CD8-positive, alpha-beta memory T cell (primary cell): ENCODE measurements at places on chromosomes 7 and 10.

DNA sequence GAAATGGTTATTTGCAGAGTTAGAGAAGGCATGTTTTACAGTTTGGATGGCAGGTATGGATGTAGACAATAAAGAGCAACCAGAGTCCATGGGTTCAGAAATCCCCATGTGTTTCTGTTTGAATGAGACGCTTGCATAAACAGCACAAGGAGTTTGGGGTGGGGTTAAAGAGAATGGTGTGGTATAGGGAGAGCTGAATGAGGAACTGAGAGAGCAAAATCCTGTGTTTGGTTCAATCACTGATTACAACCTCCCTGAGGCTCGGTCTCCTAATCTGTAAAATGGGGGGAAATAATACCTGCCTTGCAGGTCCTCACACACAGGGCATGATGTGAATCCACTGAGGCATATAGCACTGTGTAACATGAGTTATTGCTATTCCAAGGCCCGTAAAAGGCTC lies 23.7 kb downstream of the CAV1 start:
- no peak for DNase-seq

- no peak for DNase-seq
These were observed 43.0 kb downstream of the PLCE1 start for GRCh38 chr10:94036766-94037033.

- no peak for DNase-seq
These were observed 5.4 kb downstream of the CRYGN start for GRCh38 chr7:151434549-151434948.

DNA sequence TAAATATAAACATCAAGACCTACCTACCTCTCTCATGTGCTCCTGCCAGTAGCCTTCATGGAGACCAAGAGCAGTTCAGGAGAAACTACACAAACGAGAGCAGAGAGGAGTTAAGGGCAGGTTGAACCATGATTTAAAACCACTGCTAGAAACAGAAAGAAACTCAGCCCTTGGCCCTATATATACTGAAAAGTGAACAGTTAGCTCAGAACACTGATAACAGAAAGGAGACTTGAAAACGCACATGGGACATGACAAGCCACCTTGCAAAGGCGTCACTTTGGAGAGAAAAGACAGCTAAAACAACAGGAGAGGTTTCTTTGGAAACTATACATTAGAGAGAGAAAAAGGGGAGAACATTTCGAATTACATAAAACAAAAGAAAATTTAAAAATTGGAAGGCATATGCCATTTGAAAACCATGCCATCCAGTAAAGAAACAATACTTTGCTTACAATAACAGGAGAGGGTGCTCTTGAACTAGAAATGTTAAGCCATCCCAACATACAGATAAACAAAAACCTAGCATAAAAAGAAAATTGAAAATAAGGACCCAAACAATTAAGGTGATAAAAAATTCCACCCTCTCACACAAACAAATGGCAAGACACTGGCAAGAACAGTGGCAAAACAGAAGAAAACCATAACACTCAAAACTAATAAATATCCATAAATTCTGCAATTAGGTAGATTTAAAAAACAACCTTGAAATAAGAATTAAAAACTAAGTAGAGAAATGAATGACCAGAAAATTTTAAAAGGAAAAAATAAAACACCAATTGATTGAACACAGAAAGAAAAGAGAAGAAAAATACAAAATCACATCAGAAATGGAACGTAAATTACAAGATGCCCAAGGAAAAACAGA lies 232.7 kb downstream of the IMMP2L start:
- no peak for DNase-seq

GRCh38 chr10:80407812-80408241 lies 524 bp upstream of the PRXL2A start:
- DNase-seq, result no peak

DNA sequence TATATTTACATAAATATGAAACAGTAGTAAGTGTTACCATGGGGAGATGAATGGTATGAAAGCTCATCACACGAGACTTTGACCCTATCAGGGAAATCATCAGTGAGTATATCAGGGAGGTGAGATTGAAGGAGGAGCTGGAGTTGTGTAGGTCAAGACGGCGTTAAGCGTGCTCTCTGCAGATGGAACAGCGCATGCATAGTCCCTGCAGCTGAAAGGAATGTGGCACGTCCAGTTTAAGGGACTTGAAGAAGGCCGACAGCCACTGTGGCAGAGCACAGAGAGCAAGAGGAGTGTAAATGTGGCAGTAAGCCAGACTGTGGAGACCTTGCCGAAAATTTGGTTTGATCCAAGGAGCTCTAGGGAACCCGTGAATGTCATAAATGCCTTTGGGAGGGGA lies 38.9 kb downstream of the POU6F2 start:
- no peak for DNase-seq

GRCh38 chr10:46229144-46229563 lies 57.6 kb upstream of the ANTXRL start:
- no peak for DNase-seq

DNA sequence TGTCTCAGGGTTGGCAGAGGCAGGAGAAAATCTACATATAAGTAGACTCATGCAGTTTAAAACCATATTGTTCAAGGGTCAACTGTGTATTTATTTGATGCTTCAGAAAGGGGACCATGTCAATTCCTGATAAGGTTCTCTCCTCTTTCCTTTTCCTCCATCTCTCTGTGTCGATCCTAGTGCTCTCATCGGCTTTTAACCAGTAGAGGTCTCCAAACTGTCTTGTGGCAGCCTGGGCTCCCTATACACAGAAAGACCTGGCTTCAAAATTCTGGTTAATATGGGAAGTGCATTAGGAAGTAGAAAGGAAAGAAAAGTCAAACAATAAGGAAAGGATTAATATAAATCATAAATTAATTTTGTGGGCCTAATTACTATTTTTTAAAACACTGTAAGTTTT lies 304.4 kb upstream of the C7orf33 start:
- DNase-seq, result no peak

DNA sequence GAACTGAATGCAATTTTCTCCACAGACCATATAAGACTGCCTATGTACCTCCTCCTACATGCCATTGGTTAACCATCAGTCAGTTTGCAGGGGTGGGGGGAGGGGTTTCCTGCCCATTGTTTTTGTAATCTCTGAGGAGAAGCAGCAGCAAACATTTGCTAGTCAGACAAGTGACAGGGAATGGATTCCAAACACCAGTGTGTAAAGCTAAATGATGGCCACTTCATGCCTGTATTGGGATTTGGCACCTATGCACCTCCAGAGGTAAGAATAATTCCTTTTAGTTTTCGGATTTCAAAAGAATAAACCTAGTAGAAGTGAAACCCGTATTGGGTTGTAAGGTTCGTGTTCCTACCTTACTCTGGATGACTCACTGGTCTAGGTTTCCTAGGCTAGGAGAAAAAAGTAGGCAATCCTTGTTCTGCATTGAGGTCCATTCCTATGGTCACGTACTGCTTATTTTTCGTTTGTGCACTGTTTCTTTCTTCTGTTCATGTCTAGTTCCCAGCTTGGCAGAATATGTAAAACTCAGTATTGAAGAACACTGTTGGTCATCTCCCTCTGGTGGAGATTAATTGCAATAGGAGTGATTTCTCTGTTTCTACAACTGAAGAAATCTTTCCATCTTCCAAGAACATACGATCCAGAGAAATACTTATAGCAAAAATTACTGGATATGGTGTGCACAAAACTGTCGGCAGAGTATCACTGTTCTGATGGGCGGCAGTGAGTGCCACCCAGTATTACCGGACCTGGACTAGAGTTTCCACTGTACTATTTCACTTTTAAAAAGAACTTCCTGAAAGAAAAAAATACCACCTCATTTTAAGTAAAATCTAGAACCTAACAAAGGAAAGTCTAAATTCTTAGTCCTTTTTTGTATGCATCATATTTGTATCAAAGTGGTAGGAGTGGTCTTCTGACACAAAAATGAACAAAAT lies at the start of gene AKR1C3:
AKR1C3 (plus strand) TSS at position 150 of the 941 bp plus-strand sequence; CDS start at position 181, 31 bp downstream.
- DNase-seq, result no peak

- no peak for DNase-seq
These were observed 9.0 kb upstream of the GNA12 start for GRCh38 chr7:2853147-2853546.

GRCh38 chr7:144481833-144482232 lies 78.3 kb upstream of the NOBOX start:
- DNase-seq, result no peak

- DNase-seq, result no peak
These were observed 108.0 kb downstream of the SDK1 start for GRCh38 chr7:3408814-3409595.

DNA sequence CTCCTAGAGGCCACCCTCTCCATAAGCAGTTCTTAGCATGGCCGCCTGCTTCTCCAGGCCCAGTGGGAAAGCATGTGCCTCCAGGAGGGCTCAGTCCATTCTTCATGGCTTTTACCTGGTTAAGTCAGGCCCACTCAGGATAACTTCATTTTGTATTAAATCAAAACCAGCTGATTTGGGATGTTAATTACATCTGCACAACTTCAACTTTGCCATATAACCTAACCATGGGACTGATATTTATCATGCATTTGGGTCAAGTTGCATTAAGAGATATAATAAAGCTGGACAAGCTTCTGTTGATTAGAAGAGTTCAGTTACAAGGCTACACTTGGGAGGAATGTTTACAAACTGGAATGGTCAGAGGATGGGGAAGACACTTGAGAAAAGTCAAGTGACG lies 65.5 kb downstream of the EGFR start:
- DNase-seq, result no peak

- no peak for DNase-seq
These were observed 10.7 kb downstream of the KMT2E start for GRCh38 chr7:105024734-105025133.

GRCh38 chr7:151736403-151736909 lies 140.5 kb downstream of the PRKAG2 start:
- DNase-seq, result no peak

- no peak for DNase-seq
These were observed 243.1 kb downstream of the ARL4A start for GRCh38 chr7:12930534-12930933.

DNA sequence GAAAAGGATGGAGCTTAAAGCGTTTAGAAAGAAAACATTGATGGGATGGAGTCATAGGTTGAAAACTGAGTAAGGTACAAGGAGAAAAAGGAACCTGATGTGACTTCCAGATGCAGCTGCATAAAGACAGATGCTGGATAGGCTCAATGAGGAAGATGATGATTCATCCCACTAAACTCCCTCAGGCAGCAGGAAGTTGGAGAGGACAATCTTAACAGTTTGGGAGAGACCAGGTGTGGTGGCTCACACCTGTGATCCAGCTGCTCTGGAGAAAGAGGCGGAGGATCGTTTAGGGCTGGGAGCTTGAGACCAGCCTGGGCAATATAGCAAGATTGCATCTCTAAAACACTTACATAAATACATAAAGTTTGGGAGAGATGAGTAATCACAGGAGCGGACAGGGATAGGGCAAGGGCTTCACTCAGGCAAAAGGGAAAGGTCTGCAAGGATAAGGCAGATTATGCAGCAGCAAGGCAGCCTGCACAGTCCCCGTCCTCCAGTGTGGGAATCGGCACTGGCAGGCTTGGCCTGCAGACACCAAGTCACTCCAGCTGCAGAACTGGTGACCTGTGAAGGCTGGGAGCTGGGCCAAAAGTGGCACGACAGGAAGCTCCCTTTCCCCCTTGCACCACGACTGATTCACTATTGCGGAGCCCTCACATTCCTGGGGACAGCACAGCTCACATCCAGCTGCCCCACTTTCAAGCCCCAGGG lies 438.5 kb downstream of the GRID1 start:
- no peak for DNase-seq

GRCh38 chr10:118271671-118272070 lies 70.5 kb downstream of the FAM204A start:
- DNase-seq, result no peak

DNA sequence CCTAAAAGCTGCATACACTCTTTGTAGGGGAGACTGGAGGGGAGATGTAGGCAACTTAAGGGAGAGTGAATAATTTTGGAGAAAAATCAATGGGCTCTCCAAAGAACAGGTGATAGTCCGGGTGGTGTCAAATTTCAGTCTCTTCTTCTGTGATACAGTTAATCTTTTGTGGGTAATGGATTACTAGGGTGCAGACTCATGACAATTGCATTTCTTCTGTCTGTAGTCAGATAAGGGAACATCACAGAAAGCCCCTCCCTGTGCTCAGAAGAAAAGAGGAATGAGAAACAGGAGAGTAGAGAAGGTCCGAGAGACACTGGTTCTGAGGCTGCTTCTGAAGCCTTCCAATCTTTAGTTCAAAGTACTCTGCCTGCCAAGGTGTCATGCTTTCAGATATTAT lies 1140.7 kb upstream of the LRRN3 start:
- no peak for DNase-seq

GRCh38 chr7:76155938-76156337 lies 45.8 kb upstream of the SRRM3 start:
- no peak for DNase-seq

DNA sequence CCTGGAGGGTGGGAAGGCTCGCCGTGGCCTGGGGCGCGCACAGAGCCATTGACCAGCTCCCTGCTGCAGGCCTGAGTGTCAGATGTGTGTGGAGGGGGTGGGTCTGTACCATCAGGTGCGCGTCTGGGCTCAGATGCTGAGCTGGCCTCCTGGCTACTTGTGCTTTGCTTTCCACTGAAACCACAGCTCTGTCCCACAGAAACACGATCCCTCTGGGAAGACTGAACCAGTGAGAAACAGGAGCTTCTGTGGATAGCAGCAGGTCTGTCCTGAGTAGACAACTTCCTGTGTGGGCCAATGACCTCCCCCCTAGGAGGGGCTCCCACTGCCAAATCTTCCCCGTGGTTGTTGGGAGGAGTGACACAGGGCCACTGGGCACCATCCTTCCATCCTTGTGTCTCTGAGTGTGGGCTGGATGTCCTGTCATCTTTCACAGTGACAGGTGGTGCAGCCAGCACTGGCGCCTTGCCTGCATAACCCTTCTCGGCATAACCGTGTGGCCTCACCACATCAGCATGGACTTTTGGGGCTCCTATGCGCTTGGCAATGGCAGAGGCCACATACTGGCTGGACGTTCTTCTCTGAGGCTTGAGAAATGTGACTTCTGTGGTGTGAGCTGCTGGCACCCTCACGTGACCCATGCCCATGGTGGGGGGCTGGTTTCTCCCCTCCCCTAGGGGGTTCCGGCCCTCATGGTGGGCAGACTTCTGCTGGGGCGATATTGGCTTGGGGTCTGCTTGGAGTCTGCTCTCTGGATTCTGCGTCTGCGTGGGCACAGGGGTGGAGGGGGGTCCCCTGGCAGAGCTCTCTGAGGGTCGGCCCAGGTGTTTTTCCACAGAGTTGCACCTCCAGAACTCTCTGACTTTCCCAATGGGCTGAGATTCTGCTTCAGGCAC lies 245.5 kb upstream of the GRB10 start:
- DNase-seq, result no peak

- DNase-seq, result no peak
These were observed 191.8 kb upstream of the CXCL12 start for GRCh38 chr10:44576702-44577191.

GRCh38 chr10:76665029-76665428 lies 972.6 kb downstream of the KCNMA1 start:
- DNase-seq, result no peak
